ENCODE measurements at places on chromosomes 2 and 18.

GRCh38 chr2:85771486-85771885, 17.7 kb downstream of the ATOH8 start:
- no peak for DNase-seq

GRCh38 chr2:204533629-204534370, 11.5 kb upstream of the PARD3B start:
- peak; percentile 33 for DNase-seq

- DNase-seq: no peak
These were observed 148.1 kb downstream of the TTC27 start for GRCh38 chr2:32775954-32776353.

DNA sequence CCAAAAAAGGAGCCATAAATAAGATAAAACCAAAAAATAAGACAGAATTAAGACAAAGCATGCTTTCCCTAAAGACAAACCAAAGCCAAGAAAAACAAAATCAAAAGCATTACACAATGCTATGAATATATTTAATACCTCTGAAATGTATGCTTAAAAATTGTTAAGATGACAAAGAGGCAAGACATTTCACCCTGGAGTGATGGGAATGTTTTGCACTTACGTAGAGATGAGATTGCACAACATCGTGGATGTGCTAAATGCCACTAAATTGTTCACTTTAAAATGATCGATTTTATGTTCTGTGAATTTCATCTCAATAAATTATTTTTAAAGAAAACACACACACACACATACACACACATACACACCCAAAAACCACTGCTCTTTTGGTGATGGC, 386.6 kb upstream of the KLHL29 start:
- DNase-seq: no peak
